ENCODE measurements at places on chromosomes 1 and 21.
A peak's percentile ranks its signal among the peaks of the same experiment; 100 is the strongest.

DNA sequence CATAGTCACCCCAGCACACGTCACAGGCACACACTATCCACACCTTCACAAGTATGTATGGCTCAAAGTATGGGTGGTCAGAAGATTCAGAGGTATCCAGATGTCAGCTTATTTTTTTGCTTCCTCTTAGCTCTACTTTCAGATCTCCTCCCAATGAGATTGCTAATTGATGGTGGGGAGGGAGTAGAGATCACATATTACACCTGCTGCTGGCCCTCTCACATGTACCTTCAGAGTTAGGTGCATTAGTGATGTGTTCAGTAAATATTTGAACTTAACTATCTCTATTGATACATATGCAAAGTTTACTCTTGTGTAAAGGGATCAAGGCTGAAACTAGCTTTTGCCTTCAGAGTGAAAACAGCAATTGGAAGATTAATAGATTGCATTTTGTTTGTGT, 262.6 kb downstream of the PCP4 start:
- no peak for DNase-seq

DNA sequence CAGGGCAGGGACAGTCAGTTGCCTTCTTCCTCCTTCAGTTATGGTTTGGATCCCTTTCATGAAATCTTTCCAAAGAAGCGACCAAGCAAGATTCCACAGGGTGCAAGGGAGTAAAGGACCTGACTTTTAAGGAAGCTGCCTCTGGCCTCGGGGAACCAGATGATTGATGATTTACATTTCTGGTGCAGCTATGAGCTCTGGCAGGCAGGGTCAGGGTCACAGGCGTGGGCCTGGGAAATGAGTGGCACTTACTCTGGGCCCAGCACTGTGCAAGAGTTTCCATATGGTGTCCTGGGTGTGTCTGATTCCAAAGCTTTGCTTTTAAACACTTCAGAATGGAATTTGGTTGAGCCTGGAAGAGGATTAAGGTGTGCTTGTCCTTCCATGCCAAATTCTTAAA, 7.2 kb upstream of the CRABP2 start:
- DNase-seq, result no peak

- no peak for DNase-seq
Observed at GRCh38 chr1:247337961-247338360, 6.3 kb upstream of the ZNF496 start.

DNA sequence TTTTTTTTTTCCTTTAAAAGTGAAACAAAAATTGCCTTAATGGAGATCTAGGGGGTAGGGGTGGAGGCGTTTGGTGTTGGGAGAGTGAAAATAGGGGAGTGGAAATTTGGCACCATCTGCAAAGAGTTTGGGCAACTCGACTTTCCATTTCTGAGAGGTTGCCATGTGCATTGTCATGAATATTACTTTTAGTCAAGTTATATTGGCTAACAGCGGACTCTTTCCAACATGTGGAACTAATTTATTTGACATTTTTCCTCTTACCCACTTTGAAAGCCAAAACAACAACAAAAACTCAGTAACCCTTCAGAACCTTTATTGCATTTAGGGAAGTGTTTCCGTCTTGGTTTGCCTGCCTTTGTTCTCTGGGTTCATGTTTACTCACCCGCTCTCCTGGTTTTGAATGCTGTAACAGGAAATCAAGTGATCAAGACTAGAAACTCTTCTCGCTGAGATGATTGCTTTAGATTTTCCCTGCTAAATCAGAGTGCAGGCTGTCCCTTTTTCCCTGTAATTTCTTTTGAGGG, 70.4 kb downstream of the CACHD1 start:
- DNase-seq, result peak; percentile 31

DNA sequence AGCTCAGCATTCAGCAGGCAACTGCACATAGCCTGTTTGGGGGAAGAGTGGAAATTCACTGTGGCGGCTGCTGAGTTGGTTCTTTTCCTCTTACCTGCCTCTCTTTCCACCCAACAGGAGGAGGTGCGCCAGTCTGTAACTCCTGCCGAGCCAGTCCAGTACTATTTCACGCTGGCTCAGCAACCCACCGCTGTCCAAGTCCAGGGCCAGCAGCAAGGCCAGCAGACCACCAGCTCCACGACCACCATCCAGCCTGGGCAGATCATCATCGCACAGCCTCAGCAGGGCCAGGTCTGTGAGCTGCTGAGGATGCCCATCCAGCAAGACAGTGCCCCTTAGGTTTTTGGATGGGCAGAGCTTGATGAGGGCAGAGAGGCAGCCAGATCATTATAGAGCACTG, 25.6 kb upstream of the KCNQ4 start:
- no peak for DNase-seq

- DNase-seq, result peak; percentile 50
Observed at GRCh38 chr1:18950401-18951026, 6.0 kb downstream of the IFFO2 start.

GRCh38 chr1:80675454-80675853, 1125.3 kb upstream of the ADGRL2 start:
- no peak for DNase-seq

- no peak for DNase-seq
Observed at GRCh38 chr1:153206631-153207030, 3.4 kb downstream of the LELP1 start.

GRCh38 chr1:109850827-109851226, 59.8 kb upstream of the CSF1 start:
- no peak for DNase-seq

- DNase-seq, result no peak
Observed at GRCh38 chr1:166066107-166066506, 100.7 kb downstream of the FAM78B start.

DNA sequence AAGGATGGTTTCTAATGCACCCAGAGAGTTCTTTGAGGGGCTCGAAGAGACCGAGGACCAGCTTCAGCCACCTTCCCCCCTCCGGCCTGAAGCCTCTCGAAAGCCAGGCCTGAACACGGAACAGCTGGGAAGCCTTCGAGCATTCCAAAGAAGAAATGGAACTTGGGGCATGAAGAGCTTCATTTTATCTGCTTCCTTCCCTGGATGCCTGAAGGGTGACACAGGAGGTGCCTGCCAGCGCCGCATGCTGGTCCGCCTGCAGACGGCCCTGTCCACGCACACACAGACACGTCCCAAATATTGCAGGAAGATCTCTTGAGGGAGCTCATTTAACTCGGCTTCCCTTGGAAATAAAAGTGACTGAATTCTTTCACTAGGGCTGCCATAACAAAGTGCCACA, 73.7 kb downstream of the TOMM20 start:
- no peak for DNase-seq
